Activated naive CD4-positive, alpha-beta T cell treated with anti-CD3 and anti-CD28 coated beads, Interleukin-2, amount 10 ng/mL, durations not matched to agents 7 days and 5 days (primary cell): ENCODE measurements at places on chromosomes 5 and 9.
A peak's percentile ranks its signal among the peaks of the same experiment; 100 is the strongest.

- DNase-seq, result no peak
These were observed 286.7 kb upstream of the KLF9 start for GRCh38 chr9:70701163-70701562.

DNA sequence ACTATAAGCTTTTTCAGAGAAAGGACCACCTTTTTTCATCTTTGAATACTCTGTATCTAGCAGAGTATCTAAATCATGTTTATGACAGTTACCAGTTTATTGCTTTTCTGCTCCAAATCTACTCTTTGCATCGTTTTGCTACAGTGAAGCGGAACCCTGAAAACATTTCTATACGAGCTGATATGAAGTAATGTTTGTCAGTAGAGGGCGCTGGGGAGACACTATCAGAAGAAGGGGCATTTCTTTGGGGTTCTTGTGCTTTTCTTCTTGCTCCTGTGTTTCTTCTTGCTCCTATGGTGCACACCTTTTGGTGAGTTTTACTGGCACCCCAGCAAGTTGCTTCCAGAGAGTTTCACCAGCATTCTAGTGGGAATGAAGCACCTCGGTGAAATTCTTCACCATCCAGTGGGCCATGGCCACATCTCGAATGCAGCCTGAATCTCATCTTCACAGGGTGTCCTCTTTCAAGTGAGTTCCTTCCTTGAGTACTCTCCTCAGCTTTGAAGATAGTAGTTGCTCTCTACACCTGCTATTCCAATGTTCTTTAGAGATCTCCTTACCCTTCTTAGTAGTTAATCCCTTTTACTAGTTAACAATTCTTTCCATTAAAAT, 98.4 kb downstream of the FGF1 start:
- DNase-seq, result peak; percentile 35

- DNase-seq, result no peak
These were observed 94.9 kb upstream of the RANBP3L start for GRCh38 chr5:36396640-36397039.

DNA sequence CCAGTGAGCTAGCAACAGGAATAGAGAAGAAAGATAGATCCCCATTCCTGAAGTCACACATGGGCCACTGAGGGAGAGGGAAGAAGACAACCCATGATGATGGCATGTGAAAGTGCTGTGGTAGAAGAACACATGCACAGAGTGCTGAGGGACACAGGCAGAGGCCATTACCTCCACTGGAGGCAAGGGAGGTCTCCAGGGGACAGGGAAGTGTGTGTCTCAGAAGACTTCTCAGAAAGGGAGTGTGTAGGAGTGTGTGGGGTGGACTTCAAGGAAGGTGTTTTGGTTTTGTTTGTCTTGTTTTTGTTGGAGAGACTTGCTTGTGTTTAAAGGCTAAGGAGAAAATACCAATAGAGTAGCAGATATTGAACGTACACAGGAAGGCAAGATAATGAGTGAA, 77.0 kb upstream of the SMARCA2 start:
- no peak for DNase-seq

GRCh38 chr9:17021387-17021970, 113.4 kb upstream of the CNTLN start:
- no peak for DNase-seq

DNA sequence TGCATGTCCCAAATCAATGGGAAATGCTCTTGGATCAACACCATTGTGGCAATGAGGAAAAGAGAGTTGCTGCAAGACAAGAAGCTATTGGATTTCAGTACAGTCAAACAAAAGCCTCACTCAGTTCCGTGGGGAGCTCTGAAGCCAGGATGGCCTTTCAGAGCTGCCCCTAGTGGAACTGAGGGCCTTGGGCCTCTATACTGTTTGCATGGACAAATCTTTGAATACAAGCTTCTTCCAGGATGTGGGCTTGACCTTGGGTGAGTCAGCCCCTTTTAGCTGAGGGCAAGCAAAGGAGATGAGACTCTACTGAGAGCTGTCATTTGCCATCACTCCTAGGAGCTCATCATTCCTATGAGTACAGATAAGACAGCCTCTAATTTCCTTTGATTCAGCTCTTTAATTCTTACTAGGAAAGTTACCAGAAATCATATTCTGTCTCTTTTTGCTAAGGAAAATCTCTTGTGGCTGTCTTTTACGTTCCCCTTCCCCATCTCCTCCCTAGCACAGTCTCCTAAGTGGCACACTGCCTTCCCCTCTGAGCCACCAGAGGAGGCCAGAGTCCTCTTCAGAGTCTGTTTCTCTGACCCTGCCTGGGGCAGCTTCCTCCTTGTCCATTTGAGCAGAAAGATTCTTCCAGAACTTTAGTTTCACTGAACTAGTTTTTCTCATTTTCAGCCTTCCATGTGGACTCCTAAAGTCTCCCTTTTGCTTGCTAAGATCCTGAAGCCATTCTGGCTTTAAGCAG, 168.8 kb upstream of the POC5 start:
- no peak for DNase-seq

- DNase-seq, result no peak
These were observed at the start of gene FBXL7 for GRCh38 chr5:15499528-15500324. FBXL7 (plus strand) TSS chr5:15500180.

GRCh38 chr5:25006734-25007133, 362.0 kb upstream of the CDH10 start:
- DNase-seq, result no peak

- no peak for DNase-seq
These were observed 60.1 kb downstream of the FOCAD start for GRCh38 chr9:20744036-20744630.

DNA sequence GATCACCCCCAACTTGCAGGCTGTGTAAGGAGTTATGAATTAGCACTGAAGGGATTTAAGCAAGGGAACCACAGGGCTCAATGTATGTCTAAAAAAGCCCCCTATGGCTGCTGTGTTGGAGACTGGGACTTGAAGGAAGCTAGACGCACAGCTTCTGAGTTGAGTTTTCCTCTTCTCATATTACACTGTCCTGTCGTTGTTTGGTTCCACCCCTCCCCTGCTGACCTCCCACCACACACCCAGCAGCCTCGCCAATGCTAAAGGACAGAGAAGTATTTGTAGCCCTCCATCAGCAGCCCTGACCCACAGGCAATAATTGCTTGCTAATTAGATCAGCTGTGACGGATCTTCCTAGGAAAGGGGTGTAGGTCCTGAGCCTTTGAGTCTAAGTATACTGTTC, 15.1 kb upstream of the CARTPT start:
- no peak for DNase-seq

DNA sequence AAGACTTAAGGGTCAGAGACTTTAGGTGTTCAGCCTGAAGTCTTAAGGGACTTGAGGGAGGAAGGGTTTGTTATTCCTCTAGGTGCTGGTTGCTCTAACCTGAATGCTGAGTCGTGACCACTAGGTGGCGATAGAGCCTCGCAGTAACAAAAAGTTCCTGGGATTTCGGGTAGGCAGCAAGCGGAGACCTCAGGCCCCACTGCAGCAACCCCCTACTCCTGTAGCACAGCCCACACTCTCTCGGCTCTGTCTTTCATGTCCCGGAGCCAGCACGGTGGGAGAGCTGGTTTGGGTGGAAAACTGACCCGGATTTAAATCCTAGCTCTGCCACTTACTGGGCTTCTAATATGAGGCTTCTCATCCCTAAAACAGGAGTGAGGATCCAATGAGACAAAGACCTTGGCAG, 100.3 kb upstream of the PANK3 start:
- peak; percentile 73 for DNase-seq

DNA sequence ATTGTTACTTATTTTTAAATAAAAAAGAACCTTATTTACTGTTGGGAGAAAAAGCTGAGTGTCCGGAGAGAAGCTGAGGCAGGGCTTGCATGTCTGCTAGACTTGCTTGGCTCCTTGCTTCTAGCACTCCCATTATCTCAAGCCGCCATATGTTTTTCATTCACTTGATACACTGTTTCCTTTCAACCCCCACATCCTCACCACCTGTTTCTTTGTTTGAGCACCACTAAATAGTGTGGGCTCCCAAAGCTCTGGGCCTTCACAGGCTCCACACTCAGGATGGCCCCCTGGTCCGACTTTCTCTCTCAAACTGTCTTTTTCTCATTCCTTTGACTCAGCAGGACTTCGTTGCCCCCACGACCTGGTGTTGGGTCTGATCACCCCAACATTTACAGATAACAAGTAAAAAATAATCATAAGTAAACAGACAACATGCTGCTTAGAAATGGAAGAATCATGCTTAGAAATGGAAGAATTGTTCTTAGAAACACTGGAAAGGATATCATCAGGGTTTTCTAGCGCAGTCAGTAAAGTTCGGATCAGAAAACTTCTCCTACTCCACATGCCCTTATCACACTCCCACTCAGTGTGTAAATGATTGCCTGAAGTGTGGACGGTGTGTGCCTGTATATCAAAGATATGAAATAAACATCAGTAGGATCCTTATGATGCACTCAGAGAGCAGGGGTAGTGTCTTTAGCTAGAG, 58.5 kb downstream of the APTX start:
- no peak for DNase-seq

DNA sequence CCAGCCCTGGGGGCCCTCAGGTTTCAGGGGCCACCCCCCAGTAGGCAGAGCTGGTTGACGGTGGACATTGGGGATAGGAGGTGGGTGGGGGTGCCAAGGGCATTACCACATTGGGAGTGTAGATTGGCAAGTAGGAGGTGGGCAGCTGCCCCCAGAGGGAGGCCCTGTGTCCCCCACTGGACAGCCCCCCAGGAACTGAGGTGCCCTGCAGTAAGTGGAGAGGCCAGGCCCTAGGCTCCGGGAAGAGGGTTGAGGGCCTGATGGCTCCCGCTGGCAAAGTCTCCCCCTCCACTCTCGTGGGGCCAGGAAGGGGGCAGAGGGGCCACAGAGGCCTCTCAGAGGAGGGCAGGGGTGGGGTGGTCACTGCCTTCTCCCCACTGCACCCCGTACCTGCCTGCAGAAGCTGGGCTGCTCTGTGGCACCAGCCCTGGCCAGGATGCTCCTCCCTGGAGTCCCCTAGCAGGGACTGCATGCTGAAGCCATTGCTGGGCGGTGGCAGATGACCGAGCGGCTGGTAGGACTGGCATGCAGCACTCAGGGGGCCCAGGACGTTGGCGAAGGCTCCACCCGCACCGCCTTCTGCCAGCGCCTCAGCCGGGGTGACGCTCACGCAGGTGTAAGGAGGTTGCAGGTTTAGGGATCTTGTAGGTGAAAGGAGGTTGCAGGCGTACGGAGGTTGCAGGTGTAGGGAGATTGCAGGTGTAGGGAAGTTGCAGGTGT, 89.6 kb upstream of the CACNA1B start:
- no peak for DNase-seq

DNA sequence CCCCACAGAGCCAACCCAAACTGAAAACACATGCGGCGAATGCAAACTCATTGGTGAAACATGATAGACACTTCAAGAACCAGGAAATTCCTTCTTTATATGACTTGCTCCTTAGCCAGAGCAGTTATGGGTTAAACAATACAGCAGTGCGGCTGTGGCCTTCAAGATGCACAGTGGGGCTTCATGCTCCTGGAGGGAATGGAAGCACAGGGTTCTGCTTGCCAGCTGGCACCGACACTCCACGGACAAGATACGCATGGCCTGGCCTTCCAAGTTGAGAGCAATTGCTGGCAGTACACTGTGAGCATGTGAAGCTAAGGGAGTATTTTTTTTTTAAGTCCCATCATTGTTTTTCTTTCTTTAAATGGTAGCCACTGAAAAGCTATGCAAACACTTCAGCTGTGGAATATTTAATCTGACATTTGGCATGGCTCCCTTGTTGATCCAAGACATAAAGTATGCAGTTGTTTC, 451.6 kb upstream of the CD180 start:
- no peak for DNase-seq

DNA sequence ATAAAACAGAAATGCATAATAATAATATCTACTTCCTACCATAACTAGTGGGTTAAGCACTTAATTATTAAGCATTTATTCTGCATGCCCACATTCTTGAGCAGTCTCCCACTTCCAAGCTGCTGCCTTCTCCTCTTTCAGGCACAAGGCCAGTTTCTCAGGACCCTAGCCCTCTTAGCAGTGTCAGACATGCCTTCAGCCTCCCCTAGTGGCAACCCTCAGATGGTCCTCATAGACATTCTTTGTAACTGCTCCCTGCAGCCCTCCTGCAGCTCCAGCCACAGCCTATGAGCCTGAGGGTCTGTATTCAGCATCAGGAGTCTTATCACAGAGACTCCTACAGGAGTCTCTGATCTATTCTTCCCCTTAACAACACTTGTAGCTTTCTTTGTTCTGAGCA, 3.9 kb downstream of the IL9 start:
- DNase-seq, result no peak

DNA sequence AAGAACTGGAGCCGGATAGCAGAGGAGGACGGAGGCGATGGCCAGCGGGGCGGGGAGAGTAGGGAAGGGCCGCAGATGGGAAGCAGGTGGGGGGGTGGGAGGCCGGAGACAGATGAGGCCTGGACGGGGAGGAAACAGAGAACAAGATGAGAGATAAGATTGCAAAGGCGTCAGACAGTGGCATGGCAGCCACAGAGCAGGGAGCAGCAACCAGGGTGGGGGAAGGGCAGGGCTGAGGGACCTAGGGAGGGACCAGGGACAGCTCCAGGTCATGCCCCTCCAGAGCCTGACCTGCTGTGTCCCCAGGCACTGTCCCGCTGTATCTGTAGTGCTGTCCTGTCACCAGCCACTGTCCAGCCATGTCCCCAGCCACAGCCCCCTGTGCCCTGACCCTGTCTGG, 49.6 kb upstream of the LMX1B start:
- DNase-seq, result no peak

DNA sequence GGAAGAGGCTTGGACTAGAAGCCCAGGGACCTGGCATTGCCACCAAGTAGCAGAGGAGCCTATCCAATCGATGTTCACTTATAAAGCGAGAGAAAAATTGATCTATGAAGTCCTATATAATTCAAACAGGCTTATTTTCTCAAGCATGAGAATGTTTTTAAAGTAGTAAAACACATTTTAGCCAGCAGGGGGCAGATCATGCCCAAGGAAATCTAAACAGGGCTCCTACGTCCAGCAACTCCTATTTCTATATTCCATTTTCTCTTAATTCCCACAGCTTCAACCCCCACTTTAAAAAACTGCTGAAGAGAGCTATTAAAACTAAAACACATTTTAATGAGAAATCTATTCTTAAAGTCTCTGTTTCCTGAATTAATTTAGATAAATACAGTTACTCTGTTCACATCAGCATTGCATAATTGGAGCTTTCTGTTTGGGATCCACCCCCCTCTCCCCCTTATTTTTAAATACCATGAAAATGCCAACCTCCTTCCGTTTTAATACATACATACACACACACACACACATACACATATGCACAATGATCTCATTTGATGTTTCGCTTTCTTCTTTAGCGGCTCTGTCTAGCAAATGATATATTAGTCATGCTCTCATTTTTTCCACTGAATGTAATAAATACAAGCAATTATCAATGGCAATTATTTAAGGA, 144.9 kb downstream of the MYO10 start:
- peak; percentile 28 for DNase-seq

GRCh38 chr5:153573326-153574033, 83.0 kb downstream of the GRIA1 start:
- DNase-seq, result no peak

DNA sequence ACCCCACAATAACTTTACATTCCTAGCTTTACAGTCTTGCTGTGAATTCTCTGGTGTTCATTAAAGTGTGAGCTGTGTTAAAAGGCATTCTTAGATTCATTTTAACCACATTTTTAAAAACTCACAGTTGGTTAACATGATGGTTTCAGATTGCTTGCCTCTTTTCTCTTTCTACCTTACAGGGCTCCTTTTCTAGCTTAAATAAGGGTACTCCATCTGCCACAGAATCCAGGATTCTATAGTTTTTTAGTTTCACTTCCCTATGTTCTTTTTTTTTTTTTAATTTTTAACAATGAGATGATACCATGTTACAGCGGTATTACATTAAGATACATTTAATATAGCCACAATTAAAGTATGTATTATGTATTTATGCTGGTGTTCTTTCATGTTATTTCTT, 3.9 kb upstream of the FBXO4 start:
- no peak for DNase-seq
